ENCODE measurements at places on chromosomes 2 and 18.

DNA sequence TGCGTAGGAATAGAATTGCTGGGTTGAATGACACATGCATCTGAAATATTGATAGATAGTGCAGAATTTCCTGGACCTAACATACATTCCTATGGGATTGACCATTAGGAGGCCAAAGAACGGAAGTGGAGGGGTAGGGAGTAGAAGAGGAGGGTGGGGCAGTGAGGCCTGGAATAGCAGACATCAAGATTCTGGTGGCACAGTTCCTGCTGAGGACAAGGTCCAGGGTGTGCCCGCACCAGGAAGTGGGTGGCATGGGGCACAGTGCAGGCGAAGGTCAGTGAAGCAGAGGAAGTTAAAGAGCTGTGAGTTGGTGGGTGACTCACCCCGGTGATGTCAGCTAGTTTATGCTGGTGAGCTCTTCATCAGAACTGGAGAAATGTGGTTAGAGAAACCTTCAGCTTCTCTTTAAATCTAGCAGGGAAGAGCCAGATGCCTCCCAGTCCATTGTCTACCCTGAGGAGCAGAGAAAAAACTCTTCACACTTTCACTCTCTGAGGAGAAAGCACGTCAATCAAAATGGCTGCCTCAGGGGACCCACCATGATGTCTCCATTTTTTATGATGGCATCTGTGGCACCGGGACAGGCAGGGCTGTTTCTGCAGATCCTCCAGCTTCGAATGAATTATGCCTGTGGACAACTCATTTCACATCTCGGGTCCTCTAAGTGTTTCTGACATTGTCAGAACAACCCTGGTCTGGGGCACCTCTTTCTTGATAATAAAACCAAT lies 55.9 kb upstream of the CTLA4 start:
- peak; percentile 79 for DNase-seq

GRCh38 chr2:70192516-70192915 lies 1.7 kb upstream of the C2orf42 start:
- no peak for DNase-seq

GRCh38 chr2:47250586-47251403 lies 95.7 kb upstream of the STPG4 start:
- DNase-seq = no peak

DNA sequence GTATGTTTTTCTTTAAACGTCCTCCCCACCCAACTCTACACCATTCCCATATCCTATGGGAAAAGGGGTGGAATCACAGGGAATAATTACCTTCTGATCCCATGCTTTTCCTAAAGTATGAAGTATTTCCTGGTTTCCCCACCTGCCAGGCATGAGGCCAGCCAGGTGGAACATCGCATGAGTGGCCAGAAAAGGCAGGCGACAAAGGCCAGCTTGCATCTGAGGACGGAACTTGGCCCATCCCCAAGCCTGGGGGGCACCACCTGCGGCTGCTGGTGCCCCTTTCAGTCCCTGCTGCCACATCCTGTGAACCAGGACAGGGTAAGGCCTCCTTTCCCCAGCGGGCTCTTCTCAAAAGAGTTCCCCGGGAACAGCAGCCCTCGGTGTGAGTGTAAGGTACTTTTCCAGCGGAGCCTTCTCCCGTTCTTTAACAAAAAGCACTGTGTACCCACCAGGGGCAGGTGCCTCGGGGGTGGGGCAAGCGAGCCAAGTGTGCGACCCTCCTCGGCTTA lies 1.2 kb upstream of the ERFE start:
- DNase-seq = no peak

DNA sequence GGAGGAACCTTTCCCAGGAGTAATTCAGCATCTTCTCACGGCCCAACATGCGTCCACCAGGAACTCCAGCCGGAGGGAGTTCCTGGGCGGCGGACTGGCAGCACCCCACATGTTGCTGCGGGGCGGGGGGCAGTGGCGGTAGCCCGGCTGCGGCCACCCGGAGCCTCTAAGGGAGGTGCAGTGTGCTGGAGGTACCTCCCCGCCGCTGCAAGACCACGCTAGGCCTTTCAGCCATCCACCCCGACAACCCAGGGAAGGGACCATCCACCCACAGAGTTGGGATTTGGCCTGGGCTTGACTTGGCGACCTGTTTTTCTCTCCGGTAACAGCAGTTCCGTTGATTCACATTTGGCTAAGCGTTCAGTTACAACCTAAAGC lies 625 bp downstream of the LYPD6 start:
- DNase-seq = no peak

DNA sequence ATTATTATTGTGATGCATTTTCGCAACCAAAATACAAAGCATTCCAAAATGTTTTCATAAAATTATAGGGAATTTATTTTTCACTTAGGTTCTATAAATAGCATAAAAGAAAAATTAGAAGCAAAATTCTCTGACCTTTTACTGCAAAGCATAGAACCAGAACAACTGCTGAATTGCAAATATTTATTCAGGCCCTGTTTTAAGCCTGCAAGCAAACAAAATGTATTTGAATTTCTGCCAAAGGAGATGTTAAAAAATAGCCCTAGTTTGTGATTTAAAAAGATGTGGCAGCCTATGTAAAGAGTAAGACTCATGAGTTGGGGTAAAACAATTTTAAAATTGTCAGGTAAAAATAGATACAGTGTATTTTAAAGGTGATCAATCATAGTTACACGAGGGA lies 138.1 kb downstream of the KCNJ3 start:
- DNase-seq = no peak

- no peak for DNase-seq
Observed at GRCh38 chr2:155218945-155219344, 520.5 kb downstream of the KCNJ3 start.

GRCh38 chr2:164903204-164903603 lies 52.1 kb downstream of the SLC38A11 start:
- DNase-seq = no peak

- DNase-seq = no peak
Observed at GRCh38 chr2:121664713-121665112, 15.5 kb upstream of the CLASP1 start.

GRCh38 chr2:236631281-236631855 lies 61.7 kb downstream of the ACKR3 start:
- DNase-seq = no peak

GRCh38 chr18:8982416-8983183 lies 119.9 kb upstream of the NDUFV2 start:
- no peak for DNase-seq

GRCh38 chr2:238409341-238410199 lies 17.2 kb upstream of the ASB1 start:
- DNase-seq = no peak

- DNase-seq = no peak
Observed at GRCh38 chr2:148675708-148676107, 31.2 kb downstream of the EPC2 start.

- DNase-seq = no peak
Observed at GRCh38 chr2:229653531-229653930, 60.8 kb downstream of the DNER start.

GRCh38 chr18:11871501-11871900 lies 20.3 kb downstream of the CHMP1B start:
- DNase-seq = no peak

GRCh38 chr2:217756375-217757107 lies 246.3 kb downstream of the TNS1 start:
- DNase-seq = peak; percentile 68

DNA sequence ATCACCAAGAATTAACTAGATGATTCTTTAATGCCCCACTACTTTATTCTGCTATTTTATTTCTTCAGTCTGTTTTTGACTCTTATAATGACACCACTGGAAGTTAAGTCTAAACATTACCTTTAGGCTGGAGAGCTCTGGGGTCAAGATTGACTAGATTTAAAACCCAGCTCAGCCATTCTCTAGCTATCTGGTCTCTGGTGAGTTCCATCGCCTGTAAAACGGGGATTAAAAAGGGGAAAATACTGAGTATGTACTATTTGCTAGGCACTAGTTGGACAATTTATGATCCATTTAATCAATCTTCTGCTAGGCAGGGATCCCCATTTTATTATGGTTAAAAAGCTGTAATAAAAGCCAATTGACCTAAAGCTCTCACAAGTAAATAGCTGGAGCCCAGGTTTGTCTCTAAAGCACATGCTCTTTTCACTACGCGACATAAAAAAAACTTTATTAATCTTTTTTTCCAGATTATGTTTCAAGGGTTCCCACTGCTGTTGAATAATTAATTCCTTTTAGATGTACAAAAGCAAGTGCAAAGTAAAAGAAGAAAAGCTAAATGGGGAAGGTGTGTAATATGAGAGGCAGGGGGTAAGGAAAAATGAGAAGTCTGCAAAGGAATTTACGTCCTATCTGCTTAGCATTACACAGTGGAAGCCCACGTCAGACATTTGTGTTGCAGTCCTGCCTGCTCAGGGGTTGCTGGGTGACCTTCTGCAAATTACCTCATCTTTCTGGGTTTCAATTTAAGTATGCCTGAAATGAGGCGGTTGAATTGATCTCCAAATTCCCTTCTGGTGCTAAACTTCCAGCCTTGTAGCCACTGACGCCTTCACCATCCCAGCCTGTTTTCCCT lies 918 bp upstream of the NABP1 start:
- peak; percentile 61 for DNase-seq

- DNase-seq = no peak
Observed at GRCh38 chr18:10207682-10208345, 246.6 kb upstream of the APCDD1 start.

GRCh38 chr2:73862987-73863386 lies 29.8 kb upstream of the ACTG2 start:
- DNase-seq = no peak

GRCh38 chr18:33573193-33573592 lies 4.8 kb upstream of the ASXL3 start:
- no peak for DNase-seq

- no peak for DNase-seq
Observed at GRCh38 chr2:102313471-102313870, 2.1 kb downstream of the IL1RL1 start.

DNA sequence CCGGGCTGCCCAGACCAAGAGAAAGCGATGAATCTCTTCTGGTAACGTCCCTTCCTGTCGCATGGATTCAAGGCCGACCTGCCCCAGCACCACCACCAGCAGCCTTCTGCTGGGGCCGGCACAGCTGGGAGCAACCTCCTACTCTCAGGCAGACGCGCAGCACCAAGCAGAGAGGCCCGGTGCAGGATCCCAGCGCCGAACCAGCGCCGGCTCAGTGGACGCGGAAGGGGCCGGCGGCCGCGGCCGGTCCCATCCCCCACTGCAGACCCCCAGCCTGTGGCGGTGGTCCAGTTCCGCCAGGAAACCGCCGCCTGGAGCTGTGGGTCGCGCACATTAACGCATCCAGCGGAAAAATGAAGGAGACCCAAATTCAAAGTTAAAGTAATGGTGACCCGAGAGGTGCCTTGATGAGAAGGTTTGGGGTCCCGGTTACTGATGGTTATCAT lies 525 bp upstream of the MAL start:
- DNase-seq = no peak

- no peak for DNase-seq
Observed at GRCh38 chr2:27776097-27776496, 4.6 kb downstream of the MRPL33 start.

DNA sequence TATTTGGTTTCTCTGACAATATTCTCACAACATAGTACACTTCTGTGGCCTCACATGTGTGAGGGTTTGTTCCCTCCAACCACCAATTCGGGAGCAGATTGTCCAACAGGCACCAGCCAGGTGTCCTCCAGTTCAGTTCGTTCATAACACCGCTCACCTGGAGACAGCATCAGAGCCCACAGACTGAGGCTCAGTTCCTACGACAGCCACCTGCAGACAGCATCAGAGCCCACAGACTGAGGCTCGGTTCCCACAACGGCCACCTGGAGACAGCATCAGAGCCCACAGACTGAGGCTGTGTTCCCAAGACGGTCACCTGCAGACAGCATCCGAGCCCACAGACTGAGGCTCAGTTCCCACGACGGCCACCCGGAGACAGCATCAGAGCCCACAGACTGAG lies 58.2 kb upstream of the SNTG2 start:
- DNase-seq = no peak

DNA sequence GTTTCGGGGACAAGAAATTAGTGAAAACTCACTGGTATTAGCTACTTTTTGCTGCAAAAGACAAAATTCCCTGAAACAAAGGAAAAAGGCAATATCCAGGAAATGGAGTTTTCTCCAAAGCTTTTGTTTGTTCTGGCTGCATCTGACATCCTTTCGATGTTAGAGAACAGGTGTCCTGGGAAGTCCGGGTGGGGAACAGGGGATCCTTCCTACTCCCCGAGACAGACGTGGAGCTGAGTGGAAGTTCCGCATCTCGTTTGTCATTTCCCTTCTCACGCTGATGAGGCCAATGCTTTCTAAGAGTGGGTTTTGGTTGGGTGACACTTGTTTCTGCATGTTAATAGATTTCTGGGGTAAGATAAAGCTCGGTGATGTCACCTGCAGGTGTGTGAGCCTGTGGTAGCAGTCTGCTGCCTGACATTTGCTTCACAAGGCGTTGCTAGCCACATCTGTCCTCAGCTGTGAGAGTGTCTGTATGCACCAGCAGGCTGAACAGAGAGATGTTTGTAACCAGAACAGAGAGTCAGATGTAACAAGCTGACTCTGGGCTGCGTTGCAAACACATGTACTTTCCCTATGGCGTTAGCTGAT lies 125.9 kb downstream of the ACOXL start:
- DNase-seq = peak; percentile 70

DNA sequence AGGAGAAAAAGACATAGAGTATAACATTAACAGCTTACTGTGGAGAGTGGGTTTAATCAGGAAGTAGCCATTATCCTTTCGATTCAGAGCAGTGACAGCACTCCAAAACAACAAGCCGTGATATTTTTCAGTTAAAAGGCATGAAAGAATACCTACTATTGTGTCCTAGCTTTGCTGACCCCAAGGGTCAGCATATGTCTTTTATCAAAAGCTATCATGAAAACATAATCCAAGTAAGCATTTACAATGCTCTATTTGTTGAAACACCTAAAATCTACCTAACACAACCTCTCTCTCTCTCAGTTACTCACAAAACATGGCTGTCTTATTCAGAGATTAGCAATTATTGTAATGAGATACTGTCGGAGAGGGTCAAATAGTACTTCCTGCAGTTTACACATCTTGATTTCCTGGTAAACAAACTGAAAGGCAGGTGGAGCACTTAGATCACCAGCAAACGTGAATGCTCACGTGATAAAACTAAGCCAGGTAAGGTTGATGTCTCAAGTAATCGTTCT lies 100.0 kb downstream of the BAZ2B start:
- peak; percentile 25 for DNase-seq

- no peak for DNase-seq
Observed at GRCh38 chr18:24227977-24228666, 89.3 kb downstream of the CABYR start.

DNA sequence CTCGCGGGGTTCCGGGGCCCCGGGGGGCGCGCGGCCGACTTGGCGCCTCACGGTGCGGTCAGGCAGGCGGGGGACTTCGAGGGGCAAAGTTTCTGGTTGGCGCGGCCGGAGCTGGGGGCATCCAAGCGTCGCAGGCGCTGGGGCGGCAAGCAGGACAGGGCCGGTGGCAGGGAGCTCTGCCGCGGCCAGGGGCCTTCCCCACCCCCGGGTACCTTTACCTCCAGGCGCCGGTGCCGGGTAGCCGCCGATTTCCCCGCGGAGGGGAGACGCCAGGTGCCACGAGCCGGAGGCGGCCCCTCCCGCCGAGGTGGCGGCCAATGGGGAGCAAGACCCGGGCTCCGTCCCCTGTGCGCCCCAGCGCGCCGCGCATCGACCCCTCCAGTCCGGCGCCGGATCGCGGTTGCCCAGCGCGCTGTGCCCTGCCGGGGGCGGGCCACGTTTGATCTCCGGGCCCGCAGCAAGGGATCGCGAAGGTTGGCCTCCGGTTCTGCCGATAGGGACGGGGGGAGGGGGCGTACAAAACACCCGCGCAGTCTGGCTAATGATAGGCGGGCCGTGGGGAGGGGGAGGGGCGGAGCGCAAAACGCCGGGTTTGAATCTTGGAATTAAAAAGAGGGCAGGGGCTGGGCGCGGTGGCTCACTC lies at the start of gene ST8SIA5:
ST8SIA5 (minus strand) TSS at position 495 of the 643 bp plus-strand sequence. CDS start 545 bp downstream, outside the sequence.
- no peak for DNase-seq

Measured in stimulated activated CD4-positive, alpha-beta T cell treated with anti-CD3 and anti-CD28 coated beads, Interleukin-4, amount 100 ng/mL, for 24 hours (primary cell).